Transverse colon (tissue), 4 donors: ENCODE measurements at places on chromosomes 2 and 18. TPM values are rescaled to one million over a fixed set of nuclear protein-coding genes. Genes with fewer than 3 reads are reported as not detected.
A peak's percentile ranks its signal among the peaks of the same experiment; 100 is the strongest.

- no peak for DNase-seq
Measured at GRCh38 chr2:160334028-160334741, 134.1 kb upstream of the ITGB6 start.

The ARL5A gene
- 42.2 TPM for total RNA-seq

The SLC4A5 gene
- total RNA-seq = 1.6 TPM

DNA sequence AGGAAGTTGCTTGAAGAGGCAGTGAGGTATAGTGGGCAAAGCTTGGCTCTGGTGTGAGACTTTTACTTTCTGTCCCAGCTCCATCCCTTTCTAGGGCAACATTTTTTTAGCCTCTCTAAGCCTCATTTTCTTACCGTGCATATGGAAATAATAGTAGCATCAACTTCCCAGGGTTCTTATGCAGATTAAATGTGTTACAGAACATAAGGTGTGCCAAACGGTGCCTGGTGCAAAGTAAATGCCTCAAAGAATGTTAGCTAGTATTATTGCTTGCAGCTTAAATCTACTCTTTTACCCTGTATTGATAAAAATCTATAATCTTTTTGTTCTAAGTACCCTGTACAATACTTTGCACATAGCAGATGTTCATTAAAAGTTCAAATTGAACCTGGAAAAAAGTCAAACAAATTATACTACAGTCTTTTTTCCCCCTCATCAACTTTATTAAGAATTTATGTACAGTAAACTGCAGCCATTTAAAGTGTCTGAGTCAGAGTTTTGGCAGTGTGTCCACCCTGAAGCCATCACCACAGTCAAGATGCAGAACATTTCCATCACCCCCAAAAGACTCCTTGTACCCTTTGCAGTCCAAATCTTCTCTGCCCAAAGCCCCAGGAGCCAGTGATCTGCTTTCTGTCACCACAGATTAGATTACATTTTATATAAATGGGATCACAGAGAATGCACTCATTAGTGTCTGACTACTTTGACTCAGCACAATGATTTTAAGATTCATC, 10.6 kb downstream of the MAPRE2 start:
- no peak for DNase-seq

The CDKL4 gene
- not detected for total RNA-seq

GRCh38 chr18:23933407-23933806, 81.1 kb upstream of the TTC39C start:
- no peak for DNase-seq

The ACVR1C gene
- total RNA-seq = 11.1 TPM

- DNase-seq = no peak
Measured at GRCh38 chr2:128565441-128565840, 246.8 kb upstream of the HS6ST1 start.

DNA sequence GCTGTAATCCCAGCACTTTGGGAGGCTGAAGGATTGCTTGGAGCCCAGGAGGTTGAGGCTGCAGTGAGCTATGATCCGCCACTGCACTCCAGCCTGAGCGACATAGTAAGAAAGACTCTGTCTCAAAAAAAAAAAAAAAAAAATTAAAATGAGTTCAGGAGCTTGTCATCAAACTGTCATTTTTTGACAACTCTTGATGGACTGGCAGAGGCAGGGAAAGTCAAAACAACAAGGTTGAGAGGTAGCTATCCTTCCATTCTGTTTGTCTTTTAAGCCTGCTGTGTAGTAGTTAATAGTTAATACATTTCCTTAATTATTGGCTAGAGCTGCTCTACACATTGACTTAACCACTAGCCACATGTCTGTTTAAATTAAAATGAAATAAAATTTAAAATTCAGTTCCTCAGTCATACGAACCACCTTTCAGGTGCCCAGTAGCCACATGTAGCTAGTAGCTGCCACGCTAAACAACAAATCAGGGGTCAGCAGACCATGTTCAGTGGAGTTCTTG, 22.7 kb downstream of the DPYSL5 start:
- DNase-seq = no peak

GRCh38 chr2:186884587-186884986, 35.6 kb upstream of the ZSWIM2 start:
- DNase-seq = no peak

GRCh38 chr2:118779362-118779761, 68.1 kb downstream of the EN1 start:
- DNase-seq = no peak

The ALLC gene
- total RNA-seq = not detected

- DNase-seq = no peak
Measured at GRCh38 chr2:177629357-177630024, 236.9 kb downstream of the AGPS start.

The MARCHF4 gene
- total RNA-seq = 0.14 TPM

The ARHGAP15 gene
- total RNA-seq = 20.8 TPM

DNA sequence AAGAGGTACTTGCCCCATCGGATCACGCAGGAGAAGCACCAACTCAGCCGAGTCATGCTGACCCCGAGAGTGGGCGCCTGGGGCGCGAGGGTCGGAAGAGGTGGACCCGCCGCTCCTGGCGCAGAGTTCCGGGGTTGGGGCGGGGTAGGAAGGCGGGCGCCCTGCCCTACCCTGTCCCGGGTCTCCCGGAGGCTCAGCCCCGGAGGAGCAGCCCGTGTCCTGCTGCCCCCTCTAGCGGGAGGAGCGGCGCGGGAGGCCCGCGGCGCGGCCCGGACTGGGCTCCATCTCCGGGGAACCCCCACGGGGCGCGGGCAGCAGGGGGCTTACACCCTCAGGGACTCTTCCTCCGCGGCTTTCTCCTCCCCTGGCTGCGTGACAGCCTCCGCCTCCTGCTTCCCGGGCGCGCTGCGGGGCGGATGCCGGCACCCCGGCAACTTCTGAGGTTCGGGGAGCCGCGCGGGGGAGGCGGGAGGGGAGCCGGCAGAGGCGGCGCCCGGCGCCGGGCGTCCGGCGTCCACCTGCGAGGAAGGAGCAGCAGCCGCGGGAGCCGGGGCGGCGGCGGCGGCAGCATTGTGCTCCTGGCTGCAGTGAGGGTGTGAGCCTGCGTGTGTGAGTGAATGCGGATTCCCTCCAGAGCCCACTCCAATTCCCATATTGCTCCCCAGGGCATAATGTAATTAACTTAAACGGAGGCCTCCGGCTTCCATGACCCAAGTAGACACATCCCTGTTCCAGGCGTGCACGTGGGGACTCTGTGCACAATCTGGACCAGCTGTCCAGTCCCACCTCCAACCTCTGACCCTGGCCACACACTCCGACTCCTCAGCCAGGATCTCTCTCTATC, 7.6 kb upstream of the TNS1 start:
- peak; percentile 50 for DNase-seq

The UGT1A10 gene
- 54.2 TPM for total RNA-seq

GRCh38 chr2:103346780-103347179, 584.9 kb downstream of the TMEM182 start:
- no peak for DNase-seq

DNA sequence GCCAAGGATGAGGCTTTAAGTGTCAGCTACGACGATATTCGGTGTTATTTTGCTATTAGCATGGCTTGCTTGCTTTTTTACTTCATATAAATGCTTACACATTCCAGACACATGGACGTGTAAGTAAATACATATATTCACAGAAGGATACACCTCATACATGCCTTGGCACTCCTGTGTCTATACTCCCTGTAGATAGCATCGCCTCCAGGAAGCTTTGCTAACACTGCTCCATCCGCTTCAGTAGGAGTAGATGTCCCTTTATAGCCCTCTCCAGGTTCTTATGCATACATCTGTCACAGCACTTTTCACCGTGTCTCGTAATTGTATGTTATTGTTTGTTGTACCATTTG, 27.5 kb upstream of the KCTD1 start:
- DNase-seq = no peak

GRCh38 chr2:233434666-233435330, 80.5 kb downstream of the DGKD start:
- DNase-seq = no peak

DNA sequence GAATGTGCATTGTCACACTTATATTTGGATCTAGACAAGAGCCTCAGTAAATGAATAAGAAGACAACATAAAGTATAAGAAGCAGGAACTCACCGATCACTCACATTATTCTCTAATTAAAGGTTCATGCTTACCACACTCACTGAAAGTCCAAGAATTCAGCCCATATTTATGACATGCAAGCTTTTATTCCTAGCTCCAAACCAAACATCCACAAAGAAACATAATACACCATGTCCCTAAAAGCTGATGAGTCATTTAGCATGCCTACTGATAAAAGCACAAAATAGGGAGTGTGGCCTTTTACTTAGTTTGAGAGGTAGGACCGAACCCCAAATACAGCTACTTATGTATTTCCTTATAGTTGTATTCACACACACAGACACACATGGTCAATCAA, 1094.6 kb upstream of the CDH2 start:
- DNase-seq = no peak

- DNase-seq = no peak
Measured at GRCh38 chr2:134398300-134398699, 144.4 kb downstream of the MGAT5 start.

- peak; percentile 37 for DNase-seq
Measured at GRCh38 chr2:158745067-158745865, 49.9 kb upstream of the DAPL1 start.
